ENCODE measurements at places on chromosomes 12 and 14. TPM values are rescaled to one million over a fixed set of nuclear protein-coding genes. Genes with fewer than 3 reads are reported as not detected.

Gene CCDC85C
- total RNA-seq: 18.8 TPM

Gene CLEC6A
- not detected for total RNA-seq

Gene SERPINA9
- not detected for total RNA-seq

Gene SLC38A2
- total RNA-seq: 1,088 TPM

Gene RTL1
- total RNA-seq: not detected

Gene HOTAIR
- not detected for total RNA-seq

Gene CLEC1B
- total RNA-seq: not detected

Gene KERA
- not detected for total RNA-seq

Gene CD27
- 0.29 TPM for total RNA-seq

Gene OVCH1
- not detected for total RNA-seq

Gene NFE2
- total RNA-seq: 0.44 TPM

Gene ACSM4
- not detected for total RNA-seq

Gene DPY19L2
- 1.3 TPM for total RNA-seq

Gene B4GALNT3
- not detected for total RNA-seq

Gene DEGS2
- total RNA-seq: not detected

Gene CHGA
- total RNA-seq: not detected

Gene GPX2
- not detected for total RNA-seq

Gene SIVA1
- 59.5 TPM for total RNA-seq

Gene LUM
- 151 TPM for total RNA-seq

Gene OASL
- total RNA-seq: 0.88 TPM

Gene LMO3
- not detected for total RNA-seq

Gene FGD4
- 5.9 TPM for total RNA-seq

Gene KRT83
- total RNA-seq: not detected

Gene STXBP6
- total RNA-seq: 5.6 TPM

Gene PSMC1
- 179 TPM for total RNA-seq

Gene LBHD2
- total RNA-seq: not detected

Gene BHLHE41
- total RNA-seq: 1.6 TPM

Gene SRGAP1
- 18.9 TPM for total RNA-seq

Gene IQSEC3
- total RNA-seq: not detected

Gene TAS2R50
- total RNA-seq: 3.9 TPM

Gene ZNF891
- total RNA-seq: 0.44 TPM

Gene INF2
- 40.3 TPM for total RNA-seq

Gene TMEM132C
- total RNA-seq: not detected

Gene STON2
- not detected for total RNA-seq

Gene AQP2
- not detected for total RNA-seq

Gene TGM1
- 1.5 TPM for total RNA-seq

Gene C12orf42
- not detected for total RNA-seq

Gene TFCP2
- total RNA-seq: 9.6 TPM

Gene MIP
- total RNA-seq: not detected

Gene PTPRO
- 0.72 TPM for total RNA-seq

Gene KLHL33
- total RNA-seq: under 0.01 TPM

Gene FGF23
- not detected for total RNA-seq

Gene BAG5
- total RNA-seq: 23.6 TPM

Gene TAS2R42
- not detected for total RNA-seq

Gene TPH2
- not detected for total RNA-seq

Gene PRR4
- total RNA-seq: 2.0 TPM

Gene RPGRIP1
- 0.22 TPM for total RNA-seq

Gene ZFHX2
- 0.14 TPM for total RNA-seq

Gene OR4E2
- total RNA-seq: not detected

Gene HOXC4
- 2.0 TPM for total RNA-seq

Gene SLC2A13
- total RNA-seq: 18.3 TPM

Gene FOXA1
- not detected for total RNA-seq

Gene C12orf56
- total RNA-seq: 2.8 TPM

Gene CYP46A1
- total RNA-seq: not detected

Gene SLC5A8
- not detected for total RNA-seq

Gene ADCY4
- 0.66 TPM for total RNA-seq

Gene ARMH4
- 1.9 TPM for total RNA-seq

Gene USP5
- 64.3 TPM for total RNA-seq

All from placental pericyte (primary cell).